LHCN-M2 (cell line): ENCODE measurements at places on chromosomes 5 and 9. TPM values are rescaled to one million over a fixed set of nuclear protein-coding genes. Genes with fewer than 3 reads are reported as not detected.

Gene OLFML2A
- total RNA-seq: 6.2 and 14.2 TPM in 2 replicates

Gene LHX2
- total RNA-seq: 2.4 and 3.4 TPM in 2 replicates

Gene UBQLN1
- 99.8 and 111 TPM in 2 replicates for total RNA-seq

Gene CA9
- total RNA-seq: 2.4 and 3.8 TPM in 2 replicates

DNA sequence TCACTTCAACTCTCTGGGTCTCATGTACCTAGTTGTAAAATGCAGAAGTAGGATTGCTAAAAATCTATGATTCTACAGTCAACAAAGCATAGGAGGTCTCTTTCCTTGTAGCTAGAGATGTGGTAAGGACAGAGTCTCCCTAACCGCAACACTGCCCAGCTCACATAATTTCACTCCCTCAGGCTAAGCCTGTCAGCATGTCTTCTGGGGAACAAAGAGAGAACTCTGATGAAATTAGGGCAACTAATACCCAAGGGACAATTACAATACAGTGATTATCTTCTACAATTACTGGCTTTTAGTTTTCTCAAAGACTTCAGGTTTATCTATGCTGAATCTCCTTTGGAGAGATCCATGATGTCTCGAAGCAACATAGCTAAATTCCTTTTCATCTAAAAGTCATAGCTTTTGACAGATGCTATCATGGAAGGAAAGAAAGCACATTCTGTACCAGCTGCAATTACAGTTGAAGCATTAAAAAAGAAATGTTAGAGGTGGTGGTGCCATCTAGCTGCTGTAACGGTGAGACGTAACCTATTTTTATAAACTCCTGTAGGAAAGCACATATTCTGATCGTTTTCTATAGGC is 141.1 kb upstream of the TARS1 start:
- DNase-seq: peak; percentile 84

DNA sequence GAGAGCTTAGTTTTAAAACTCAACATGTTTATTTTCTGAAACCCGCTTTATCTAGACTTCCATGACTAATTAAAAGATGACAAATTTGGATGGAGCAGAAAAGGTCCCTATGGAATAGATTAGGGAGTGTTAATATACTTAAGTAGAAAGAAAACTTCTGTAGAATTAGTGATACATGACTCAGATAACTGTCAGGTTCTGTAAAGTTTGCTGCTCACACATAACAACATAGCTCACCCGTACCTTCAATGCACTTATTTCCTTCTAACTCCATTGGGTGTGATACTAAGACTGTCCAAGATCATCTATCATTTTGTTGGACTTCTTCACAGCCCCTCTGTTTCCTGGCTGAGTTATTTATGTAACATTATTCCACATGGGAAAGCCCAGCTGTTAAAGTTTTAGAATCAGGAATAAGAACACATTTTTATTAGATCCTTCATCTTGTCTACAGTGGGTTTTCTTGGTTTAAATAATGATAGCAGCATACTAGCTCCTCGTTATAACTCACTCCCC is 27.8 kb downstream of the TMEM167A start:
- no peak for DNase-seq

DNA sequence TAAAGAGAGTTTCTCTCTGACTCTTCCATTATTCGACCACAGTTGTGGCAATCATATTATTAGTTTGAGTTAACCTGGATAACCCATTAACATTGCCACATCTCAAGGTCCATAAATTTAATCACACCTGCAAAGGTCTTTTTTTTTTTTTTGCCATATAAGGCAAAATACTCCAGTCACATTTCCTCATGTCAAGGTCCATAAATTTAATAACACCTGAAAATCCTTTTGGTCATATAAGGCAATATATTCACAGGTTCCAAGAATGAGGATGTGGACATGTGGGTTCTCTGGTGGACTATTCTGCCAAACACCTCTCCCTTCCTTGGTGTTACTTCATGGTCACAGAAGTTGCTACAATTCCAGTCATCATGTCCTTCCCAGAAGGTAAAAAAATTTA is 213.5 kb upstream of the COX7C start:
- no peak for DNase-seq

DNA sequence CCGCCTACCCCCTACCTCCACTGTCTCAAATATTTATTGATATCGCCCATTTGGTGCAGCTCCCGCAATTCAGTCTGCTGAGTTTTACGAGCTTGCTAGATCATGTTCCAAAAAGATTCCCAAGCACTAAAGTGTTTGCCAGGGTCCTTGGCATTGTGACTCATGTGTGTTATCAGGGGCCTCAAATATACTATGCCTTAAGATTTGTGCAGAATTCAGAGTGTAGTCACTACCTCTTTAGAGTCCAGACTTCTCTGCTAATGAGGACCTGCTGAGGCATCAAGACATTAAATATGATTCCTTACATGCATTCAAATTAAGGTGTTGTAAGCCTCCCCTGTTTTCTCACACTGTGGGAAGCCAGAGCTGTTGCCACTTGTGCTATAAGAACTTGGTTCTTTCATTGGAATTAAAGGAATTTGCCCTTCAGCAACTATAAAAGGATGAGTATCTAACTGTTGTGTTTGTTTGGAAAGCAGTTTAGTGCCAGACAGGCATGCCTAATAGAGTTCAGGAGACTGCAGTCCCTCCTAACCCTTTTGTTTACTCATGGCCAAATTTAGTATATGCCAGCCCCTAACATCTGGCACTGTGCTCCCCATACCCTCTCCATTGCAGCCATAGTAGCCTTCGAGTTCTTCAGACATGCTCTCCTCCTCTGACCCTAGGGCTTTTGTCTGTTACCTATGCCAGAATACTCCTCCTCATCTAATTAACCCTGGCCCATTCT is 316.4 kb downstream of the NR3C1 start:
- DNase-seq: peak; percentile 24

DNA sequence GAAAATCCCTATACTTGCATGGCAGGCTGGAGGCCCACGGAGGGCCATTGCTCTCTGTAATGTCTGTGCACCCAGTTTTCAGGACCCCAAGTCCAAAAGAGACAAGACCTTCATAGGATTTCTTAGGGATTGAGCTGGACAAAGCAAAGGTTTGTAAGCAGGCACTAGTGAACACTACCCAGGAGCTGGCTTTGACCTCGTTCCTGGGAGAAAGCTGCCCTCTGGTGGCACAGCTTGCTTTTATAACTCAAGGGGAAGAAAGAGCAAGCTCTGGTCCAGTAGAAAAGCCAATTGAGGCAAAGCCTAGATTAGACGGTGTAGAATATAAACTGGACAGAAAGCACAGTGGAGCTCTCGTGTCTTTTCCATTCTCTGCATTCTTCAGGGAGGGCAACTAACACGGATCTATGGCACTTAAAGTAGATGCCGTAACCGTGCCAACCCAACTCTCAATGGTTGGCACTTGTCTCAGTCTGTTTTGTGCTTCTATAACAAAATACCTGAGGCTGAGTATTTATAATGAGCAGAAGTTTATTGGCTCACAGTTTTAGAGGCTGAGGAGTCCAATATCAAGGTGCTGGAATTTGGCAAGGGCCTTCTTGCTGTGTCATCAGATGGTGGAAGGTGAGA is 7.9 kb downstream of the GABRP start:
- peak; percentile 3 for DNase-seq

DNA sequence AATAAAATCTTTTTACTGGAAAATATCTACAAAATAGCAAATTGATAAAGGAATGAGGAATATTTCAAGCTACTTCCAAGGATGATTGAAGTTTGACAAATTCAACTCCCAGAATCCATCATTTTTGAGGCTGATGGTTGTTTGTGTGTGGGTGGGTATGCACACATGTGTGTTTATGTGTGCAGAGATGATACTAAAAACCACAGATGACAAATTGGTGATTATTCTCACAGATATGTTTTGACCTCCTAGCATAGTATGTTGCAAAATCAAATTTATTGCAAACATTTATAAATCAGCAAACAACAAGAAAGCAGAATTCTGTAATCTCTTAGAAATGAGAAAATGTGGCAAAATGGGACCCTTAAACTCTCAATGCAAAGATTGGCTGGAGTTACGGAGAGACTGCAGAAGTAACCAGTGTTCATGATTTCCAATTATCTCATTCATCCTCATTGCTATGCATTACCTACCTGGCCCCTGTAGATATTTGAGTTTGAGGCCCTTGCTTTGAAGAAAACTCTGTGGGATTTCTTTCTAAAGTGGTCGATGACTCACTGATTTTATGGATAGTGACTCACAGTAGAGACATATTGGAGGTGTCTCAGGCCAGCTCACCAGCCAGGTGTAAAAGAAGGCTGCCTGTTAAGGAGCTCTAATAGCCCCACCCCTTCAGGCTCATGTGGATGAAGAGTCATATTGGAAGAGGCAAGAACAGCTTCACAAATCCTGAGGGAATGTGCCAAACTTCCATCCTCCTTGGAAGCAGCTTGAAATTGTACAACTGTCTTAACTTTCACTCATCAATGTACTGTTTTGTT is 44.6 kb upstream of the TMC1 start:
- peak; percentile 71 for DNase-seq

DNA sequence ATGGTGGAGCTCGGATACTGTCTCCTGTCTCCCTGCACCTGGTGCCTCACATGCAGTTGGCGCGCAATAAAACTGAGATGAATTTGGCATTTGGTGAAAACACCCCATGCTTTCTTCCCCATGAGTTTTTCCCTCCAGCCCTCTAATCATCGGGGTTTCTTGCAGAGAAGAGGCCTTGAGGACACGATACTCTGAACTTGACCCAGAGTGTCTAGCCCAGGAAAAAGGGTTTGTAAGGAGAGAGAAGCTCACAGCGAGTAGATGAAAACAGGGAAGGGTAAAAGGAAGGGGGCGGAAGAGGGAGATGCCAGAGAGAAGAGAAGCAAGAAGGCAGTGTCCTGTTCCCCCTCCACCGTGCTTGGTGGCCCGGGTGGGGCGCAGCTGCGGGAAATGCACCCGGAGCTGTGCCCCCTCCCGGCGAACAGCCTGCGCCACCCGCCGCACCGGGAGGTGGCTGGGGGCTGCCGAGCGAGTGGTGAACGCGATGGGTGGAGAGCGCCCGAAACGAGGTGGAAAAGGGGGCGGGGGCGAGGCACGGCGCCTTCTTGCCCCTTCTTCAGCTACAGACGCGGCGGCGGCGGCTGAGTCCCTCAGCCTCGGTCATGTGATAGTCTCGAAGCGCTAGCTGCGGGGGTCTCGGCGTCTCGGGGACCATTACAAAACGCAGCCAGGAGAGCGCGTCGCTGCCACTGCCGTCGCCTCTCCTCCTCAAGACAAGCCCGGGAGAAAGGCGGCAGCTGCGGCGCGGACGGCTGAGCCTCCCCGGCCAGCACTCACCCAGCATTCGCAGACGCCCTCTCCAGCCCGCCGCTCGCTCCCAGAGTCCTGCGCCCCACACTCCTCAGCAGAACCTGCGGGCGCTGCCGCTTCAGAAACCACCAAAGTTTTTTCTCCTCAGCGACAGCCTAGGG is 1.1 kb upstream of the FOXB2 start:
- no peak for DNase-seq

DNA sequence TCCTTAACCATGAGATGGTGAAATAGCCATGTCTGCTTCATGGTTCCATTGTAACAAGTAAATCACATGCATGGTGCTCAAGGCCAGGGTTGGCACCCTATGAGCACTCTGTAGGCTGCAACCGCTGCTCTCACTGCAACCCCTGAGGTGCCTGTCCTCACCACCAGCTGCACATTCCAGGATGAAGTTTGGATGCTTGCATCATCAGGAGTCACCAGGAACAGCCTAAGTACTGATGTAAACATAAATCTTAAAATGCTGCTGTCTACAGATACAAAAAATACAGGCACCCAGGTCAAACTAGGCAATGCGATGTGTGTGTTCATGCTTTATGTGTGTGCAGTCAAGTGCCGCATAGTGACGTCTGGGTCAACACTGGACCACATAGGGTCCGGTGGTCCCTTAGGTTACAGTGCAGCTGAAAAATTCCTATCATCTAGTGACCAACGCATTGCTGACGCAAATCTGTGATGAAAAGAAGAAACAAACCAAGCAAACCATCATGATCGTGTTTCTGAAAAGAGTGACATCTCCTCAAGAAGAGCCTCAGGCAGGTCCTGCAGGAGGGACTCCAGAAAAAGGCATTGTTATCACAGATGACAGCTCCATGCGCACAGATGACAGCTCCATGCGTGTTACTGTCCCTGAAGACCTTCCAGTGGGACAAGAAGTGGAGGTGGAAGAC is 234.8 kb downstream of the AUH start:
- DNase-seq: peak; percentile 57

DNA sequence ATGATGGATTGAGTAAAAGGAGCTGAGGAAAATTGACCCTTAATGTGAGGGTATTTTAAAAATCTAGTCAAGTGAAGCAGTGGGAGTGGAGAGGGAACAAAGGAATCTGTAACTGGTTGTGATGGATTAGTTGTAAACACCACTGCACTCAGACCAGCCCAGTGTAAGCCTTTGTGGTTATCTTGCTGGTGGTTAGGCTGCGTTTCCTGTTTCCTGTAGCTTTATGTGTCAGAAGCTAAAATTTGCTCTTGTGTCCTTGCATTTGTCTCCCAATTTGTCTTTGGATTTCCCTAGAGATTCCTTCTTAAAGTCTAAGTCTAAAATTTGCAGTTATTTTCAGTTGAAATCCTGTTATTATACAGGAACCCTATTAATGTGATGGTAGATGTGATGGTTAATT is 6.3 kb downstream of the IFNA21 start:
- peak; percentile 59 for DNase-seq

DNA sequence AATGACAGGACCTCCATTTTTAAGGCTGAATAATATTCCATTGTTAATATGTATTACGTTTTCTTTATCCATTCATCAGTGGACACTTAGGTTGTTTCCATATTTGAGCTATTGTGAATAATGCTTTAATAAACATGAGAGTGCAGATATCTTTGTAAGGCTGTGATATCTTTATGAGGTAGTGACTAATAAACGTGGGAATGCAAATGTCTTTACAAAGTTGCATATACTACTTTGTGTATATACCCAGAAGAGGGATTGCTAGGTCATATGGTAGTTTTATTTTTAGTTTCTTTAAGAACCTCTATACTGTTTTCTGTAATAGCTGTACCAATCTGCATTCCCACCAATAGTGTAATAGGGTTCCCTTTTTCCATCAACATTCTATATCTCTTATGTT is 148.7 kb downstream of the FOCAD start:
- DNase-seq: no peak

GRCh38 chr5:53418826-53419658 is 61.4 kb upstream of the FST start:
- peak; percentile 88 for DNase-seq

DNA sequence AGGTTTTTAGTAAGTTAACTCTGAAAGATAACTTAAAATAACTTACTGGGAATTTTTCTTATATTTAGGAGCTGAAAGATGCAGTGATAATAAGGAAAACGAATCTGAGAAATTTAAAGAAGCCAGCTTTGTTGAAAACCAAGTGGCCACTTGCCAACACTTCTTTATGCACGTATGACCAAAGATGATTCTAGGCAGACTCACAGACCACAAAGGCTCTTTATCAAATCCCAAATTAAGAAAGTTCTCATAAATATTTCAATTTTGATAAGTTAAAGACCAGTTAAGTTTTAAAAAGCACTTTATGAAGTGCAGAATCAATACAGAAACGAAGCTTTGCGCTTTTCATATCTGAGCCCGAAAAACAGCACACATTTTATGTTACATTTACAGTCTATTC is 1.5 kb downstream of the AFF4 start:
- DNase-seq: peak; percentile 39

- DNase-seq: no peak
Measured at GRCh38 chr5:6117212-6117611, 261.1 kb downstream of the MED10 start.
